Fibroblast of pulmonary artery (primary cell): ENCODE measurements at places on chromosomes 5 and 9.

DNA sequence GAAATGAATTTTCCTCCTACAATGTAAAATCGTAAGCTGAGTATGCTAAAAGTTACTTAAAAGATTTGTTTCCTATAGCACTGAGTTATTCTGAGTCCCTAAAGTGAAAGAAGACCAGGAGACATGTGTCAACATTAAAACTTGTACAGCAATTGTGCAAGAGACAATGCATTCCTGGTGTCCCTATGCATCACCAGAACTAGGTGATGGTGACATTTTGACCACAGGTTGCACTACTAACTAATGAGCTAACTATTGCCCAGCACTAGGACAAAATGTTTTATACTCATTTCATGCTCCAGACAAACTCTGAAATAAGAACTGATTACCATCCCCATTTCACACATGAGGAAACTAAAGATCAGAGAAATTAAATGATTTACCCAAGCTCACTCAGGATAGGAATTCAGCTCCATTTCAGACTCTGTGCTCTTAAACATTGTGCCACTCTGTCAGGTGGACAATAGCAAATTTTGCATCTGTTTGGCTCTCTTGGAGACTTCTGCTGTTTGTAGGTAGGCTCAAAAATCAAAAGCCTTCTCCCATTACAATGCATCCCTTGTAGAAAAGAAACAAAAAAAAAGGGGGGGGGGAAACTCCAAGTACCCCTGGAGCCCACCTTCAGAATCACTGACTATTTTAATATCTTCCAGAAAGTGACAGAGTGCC, 269.2 kb downstream of the ACTL7B start:
- DNase-seq, result no peak

DNA sequence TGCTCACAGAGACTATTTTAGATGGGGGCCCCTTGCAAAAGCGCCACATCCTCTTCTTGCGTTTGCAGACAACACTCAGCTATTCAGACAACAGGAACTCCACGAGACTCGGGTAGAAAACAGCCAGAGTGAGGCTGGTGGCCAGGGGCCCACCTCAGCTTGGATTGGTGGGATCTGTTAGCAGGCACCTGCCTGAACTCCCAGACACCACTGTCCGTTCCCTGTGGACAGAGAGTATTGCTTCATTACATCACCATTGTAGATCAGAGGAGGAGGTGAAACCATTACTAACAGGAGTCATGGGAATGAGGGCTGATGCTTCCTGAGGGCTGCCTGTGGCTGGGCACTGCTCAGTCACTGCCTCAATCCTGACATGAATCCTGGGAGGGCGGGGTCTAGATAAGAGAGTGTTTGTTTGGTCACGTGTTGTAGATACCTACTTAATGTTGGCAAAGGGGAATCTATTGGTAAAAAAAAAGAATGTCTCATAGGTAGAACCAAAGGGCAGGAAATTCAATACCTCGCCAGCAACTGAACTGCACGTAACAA, 4.4 kb upstream of the RAPGEF1 start:
- peak; percentile 17 for DNase-seq

GRCh38 chr9:107905308-107906020, 415.9 kb upstream of the KLF4 start:
- DNase-seq, result no peak

GRCh38 chr5:92145852-92146251, 762.7 kb upstream of the ARRDC3 start:
- no peak for DNase-seq

- no peak for DNase-seq
Observed at GRCh38 chr5:176597417-176598389, 12.3 kb downstream of the GPRIN1 start.

DNA sequence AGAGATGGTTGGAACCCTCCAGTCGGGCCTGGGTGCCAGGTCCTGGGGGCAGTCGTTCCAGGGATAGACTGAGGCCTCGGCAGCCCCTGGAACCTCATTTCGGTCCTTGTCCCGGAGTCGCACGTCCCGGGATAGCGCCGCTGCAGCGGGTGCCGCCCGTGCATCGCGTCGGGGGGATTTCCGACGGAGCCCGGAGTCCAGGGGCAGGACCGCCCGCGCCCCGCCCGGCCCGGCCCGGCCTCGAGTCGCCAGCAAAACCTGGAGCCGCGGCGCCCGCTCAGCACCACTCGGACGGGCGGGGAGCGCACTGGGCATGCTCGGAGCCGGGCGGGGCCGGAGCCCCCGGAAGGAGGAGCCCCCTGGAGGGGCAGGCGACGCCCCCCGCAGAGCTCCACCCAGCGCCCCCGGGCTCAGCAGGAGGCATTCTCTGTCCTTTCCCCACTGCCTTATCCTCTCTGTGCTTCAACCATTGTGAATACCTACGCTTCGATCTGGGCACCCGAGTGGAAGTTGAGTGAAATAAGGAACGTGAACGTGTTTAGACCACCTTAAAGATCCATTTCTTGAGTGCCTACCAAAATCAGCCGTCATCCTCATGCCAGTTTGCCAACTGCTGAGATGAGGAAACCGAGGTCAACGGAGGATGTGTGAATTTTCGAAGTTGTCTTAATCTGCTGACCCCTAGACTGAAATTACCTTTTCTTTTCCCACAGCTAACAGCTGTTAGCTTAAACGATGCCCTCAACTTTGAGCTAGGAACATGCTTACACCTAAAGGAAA, 1.7 kb upstream of the PTPN3 start:
- peak; percentile 26 for DNase-seq

DNA sequence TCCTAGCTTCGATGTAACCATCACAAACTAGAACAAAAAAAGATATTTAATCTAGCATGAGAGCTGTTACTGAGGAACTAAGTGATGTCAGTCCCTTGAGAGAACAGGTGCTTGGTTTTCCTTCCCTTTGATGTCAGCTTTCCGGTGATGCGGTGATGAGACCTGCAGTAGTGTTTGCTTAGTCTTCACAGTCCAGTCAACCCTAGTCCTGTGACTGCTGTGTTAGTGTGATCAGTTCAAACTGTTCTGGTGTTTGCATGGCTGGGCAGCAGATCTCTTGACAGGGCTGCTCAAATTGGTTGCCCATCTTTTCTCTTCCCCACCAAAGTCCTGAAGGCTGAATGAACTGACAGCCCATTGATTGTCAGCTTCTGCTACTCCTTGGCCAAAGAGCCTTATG, 608.6 kb upstream of the DAB2 start:
- DNase-seq, result no peak

- peak; percentile 30 for DNase-seq
Observed at GRCh38 chr9:132026932-132027585, 52.6 kb downstream of the MED27 start.

GRCh38 chr9:127608104-127608966, 3.7 kb upstream of the STXBP1 start:
- peak; percentile 45 for DNase-seq

GRCh38 chr9:27633764-27634163, 60.5 kb upstream of the C9orf72 start:
- DNase-seq, result no peak

DNA sequence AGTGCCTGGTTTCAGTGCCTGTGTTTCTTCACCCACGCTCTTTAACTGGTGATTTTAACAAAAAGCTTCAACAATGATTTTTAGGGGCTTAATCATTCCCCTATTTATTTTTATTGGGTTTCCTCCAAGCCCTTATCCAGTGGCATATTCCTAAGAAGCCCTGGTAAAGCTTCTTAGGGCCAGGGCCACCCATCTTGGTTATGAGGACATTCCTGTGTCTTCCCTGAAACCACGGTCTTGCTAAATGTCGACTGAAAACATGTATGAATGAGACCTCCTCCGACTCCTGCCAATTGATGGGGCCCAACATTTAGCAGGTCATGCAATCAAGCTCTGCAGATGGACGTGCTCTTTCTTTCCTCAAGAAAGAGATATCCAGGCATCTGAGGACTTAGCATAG, 13.7 kb upstream of the CARTPT start:
- no peak for DNase-seq

DNA sequence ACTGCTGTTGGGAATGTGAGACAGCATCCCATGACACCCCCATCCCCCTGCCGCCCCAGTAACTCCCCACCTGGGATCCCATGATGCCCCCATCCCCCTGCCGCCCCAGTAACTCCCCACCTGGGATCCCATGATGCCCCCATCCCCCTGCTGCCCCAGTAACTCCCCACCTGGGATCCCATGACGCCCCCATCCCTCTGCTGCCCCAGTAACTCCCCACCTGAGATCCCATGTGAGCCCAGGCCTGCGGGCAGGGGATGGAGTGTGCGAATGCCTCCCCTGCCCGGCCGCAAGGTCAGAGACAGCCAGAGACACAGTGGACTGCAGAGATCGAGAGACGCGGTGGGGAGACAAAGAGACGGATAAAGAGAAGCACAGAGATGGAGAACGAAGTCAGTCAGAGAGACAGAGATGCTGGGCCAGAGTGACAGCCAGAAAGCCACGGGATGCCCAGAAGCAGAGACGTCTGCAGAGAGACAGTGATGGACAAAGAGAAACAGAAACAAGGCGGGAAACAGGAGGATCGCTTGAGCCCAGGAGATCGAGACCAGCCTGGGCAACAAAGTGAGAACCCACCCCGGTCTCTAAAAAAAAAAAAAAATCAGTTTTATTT, 992 bp downstream of the SH2D3C start:
- DNase-seq, result no peak

DNA sequence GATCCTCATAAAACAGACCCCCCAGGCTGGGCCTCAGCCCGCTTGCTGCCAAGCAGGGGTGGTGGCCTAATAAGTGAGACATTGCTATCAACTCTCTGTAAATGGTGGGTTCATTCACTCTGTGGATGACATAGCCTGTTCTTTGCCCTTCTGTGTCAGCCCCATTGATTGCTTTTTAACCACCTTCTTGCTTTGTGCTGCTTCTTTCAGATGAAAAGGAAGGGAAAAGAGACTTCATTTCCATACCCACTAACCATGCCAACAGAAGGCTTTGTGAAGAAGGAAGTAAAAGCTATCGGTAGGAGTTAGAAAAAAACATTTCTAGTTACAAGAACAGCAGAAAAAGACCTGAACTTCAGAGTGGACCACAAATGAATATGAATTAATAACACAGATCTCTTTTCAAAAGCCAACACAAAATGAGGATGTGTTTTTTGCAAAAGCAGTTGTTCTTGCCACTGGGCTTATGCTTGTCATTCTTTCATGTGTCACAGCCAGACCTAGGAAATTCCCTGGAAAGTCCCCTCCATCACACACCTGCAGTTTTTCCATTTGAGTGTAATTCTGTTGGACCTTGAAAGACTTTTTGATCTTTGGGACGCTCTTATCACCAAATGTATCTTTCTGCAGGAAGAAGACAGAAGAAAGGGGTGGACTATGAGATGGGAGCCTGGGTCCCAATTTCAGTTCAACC, 507.7 kb downstream of the CCDC171 start:
- no peak for DNase-seq

GRCh38 chr9:105681724-105682123, 12.6 kb upstream of the TMEM38B start:
- peak; percentile 50 for DNase-seq

DNA sequence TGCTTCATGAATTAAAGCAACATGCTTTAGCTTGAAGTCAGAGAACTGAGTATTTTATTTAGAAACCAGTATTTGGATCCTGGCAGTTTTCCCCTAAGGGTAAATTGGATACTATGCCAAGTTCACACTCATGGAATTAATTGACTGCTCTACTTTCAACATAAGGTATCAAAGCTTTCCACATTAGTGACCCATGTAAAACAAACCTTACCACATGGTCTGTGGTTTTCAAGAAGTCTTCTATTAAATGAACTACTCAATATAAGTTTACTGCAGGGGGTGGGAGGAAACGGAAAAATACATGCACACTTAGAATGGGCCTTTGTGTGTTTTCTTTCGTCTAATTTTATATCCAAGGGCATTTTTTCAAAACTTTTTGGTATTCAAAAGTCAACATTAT, 232.0 kb upstream of the FBXL7 start:
- no peak for DNase-seq

- DNase-seq, result no peak
Observed at GRCh38 chr5:167631191-167631590, 660.3 kb upstream of the WWC1 start.

GRCh38 chr5:54030981-54031380, 279.4 kb downstream of the ARL15 start:
- no peak for DNase-seq
